NCI-H2107 (cell line): ENCODE measurements at places on chromosomes 6 and 20.
A peak's percentile ranks its signal among the peaks of the same experiment; 100 is the strongest.

GRCh38 chr20:18496042-18496441 is 983 bp downstream of the RBBP9 start:
- no peak for DNase-seq

DNA sequence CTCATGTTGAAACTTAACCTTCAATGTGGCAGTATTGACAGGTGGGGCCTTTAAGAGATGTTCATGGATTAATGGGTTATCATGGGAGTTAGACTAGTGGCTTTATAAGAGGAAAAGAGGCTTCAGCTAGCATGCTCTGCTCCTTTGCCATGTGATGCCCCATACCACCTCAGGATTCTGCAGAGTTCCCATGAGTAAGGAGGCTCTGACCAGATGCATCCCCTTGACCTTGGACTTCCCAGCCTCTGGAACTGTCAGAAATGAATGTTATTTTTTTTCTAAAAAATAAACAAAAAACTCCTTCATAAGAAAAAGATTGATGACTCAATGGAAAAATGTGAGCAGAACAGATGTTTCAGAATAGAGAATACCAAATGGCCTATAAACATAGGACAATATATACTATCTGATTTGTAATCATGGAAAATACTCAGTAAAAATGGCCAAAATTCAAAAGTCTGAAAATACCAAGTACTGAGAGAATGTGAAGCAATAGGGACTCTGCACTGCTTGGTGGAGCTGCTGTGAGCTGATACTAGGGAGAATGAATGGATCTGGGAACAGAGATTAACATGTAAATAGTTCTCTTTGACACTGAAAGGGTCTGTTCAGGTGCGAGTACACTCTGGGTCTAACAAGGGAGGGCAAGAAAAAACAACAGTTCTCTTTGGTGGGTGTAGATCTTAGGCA is 7.4 kb upstream of the TRIM39 start:
- no peak for DNase-seq

DNA sequence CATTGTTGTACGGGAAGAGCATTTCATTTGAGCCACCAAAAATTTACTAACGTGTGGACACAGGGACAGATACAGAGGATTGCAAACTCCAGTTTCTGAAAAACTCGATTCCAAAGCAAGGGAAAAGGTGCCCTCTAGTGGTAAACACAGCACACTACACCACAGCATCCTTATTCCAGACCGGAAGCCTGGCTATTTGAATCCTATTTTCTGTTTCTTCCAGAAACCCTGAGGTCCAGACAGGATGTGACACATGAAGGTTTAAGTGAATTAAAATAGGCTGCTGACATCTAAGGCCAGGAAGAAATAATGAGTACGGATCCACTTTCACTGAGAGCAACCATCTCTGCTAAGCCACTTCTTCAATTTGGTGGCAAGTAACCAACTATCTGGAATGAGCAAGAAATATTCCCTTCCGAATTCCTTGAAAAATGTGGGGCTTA is 31.8 kb upstream of the GMPR start:
- DNase-seq: peak; percentile 31

DNA sequence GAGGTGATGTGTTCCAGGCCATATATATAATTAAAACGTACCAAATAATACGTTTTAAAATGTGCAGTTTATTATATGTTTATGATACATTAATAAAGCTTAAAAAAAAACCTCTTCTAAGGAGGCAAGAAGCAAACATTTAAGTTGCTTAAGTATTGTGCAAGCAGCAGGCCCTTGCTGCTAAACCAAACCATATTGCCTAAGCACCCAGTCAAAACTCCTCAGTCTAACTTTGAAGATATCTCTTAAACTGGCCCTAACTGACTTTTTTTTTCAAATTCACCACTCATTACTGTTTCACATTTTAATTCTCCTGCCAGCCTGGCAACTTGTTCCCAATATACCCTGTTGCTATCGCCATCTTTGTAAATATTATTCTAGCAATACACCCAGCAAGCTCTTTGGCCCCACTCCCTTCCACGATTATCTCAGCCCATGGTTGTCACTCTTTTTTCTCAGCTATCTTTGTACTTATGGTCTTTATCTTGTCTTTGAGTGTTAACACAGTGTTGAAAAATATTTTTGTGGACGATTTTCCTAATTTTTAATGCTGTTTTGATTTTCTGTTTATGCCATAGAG is 60.9 kb downstream of the C6orf58 start:
- DNase-seq: no peak

DNA sequence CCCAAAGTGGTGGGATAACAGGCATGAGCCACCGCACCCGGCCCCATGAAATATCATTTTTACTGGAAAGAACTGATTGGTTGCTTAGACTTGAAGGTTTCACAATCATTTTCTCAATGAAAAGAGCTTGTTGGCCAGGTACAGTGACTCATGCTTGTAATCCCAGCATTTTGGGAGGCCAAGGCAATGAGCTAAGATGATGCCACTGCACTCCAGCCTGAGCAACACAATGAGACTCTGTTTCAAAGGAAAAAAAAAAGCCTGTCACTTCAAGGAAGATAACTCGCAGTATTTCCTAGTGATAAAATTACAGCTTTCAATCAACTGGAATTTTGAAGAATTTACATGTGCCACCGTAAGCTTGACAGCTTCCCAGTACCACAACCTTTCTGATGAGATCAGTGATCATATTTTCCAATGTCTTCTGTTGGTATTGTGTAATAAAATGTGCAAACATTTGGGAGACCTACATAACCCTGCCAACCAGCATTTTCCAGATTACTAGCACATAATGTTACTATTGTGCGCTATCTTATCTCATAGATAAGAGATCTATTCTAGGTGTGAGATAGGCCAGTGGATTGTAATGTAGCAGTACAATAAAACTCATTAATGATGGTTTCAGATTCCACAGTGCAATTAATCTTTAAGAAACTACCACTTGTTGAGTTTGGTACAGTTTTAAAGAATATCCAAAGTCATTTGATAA is 7.2 kb downstream of the PNLDC1 start:
- no peak for DNase-seq

DNA sequence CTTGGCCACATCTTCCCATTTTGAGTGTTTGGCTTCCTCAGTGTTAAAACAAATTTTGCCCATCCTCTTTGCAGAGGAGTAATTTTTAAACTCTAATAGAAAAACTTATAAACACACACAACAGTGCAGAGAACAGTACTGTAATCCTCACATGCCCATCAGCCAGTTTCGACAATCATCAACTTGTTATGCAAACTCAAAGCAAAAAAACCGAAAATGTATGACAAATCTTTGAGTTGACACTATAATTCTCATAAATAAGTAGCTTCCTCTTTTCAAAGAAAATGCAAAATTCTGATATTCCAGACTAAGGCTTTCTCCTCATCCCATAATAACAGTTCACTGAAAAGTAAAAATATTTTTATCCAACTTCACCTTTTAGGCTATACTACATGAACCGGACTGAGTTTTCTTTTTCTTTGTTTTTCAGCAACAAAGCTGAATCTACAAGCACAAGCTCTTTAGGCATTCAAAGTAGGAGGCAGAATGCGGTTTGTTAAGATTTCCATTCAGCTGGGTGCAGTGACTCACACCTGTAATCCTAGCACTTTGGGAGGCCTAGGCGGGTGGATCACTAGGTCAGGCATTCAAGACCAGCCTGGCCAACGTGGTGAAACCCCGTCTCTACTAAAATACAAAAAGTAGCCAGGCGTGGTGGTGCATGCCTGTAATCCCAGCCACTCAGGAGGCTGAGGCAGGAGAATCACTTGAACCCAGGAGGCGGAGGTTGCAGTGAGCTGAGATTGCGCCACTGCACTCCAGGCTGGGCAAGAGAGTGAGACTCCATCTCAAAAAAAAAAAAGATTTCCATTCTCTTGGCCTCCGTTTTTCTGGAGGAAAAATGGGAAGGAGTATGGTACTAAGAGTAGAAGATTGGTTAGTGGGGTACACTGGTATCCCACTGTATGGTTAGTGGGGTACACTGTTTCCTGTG is 74.8 kb downstream of the GCNT2 start:
- no peak for DNase-seq

GRCh38 chr6:45467853-45468252 is 90.1 kb upstream of the SUPT3H start:
- no peak for DNase-seq

- DNase-seq: no peak
Measured at GRCh38 chr6:52649536-52650160, 21.3 kb upstream of the TMEM14A start.

DNA sequence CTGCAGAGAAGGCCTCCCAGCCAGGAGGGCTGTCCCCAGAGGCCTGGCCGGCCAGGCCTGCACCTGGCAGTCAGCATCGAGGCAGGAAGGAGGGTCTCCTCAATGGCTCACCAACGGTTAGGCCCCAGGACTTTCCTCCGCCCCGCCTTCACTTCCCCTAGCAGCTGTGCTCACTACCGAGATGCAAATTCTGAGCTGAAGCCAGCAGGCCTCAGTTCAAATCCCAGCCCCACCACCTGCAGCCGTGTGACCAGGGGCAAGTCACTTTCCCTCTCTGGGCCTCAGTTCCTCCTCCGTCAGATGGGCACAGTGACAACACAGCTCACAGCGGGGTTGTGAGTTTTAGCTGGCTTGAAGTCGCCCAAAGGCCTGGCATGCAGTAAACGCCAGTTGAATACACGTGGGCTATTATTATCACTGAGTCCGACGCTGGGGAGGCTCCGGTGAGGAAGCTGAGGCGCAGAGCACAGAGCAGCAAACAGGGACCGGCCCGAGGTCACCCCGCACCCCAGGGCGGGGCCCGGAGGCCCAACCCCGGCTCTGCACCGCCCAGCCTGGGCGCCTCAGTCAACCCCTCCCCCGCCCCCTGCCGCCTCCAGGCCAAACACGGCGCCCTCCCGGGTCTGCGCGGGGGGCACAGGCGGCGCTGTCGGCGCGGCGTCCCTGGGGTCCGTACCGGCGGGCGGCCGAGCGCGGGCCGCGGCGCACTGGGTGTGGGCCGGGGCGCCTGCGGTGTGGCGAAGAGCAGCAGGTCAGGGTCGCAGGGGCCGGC is 671 bp downstream of the E2F1 start:
- DNase-seq: no peak

DNA sequence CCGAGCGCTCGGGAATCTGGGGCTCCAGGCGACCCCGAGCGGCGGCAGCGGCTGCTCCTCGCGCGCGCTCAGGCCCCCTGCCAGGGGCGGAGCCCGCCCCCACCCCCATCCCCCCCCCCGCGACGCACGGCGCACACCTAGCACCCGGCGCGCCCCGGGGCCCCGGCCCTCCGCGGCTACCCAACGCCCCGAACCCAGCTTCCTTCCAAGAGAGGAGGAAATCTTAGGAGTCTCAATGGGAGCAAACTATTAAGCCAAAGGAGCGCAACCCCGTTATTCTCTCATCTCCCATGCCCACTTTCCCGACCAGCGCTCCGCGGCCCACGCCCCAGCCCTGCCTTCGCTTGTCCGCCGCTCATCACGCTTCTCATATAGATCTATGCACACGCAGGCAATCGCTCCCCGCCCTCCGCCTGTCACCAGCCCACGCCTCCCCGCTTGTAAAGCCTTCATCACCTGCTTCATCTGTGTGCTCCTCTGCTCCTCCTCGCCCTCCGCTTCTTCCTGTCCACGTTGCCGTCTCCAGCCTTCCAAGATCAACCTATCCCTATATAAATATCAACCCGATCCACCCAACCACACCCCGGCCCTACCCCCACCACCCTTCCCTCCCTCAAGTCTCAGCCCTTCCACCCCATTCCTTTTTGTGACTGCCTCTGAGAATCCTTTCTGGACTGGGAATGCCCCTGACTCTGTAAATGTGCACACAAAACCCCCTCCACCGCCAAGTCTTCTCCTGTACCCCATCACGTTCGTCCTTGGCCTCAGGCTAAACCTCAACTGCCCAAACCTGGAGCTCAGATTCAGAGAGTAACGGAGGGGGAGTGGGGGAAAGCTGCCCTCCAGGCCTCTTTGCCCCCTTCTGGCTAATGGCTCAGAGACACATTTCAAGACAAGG is at the start of gene DLK2:
DLK2 (minus strand) TSS at position 18 of the 898 bp plus-strand sequence. CDS start 723 bp downstream, outside the sequence.
- DNase-seq: no peak

DNA sequence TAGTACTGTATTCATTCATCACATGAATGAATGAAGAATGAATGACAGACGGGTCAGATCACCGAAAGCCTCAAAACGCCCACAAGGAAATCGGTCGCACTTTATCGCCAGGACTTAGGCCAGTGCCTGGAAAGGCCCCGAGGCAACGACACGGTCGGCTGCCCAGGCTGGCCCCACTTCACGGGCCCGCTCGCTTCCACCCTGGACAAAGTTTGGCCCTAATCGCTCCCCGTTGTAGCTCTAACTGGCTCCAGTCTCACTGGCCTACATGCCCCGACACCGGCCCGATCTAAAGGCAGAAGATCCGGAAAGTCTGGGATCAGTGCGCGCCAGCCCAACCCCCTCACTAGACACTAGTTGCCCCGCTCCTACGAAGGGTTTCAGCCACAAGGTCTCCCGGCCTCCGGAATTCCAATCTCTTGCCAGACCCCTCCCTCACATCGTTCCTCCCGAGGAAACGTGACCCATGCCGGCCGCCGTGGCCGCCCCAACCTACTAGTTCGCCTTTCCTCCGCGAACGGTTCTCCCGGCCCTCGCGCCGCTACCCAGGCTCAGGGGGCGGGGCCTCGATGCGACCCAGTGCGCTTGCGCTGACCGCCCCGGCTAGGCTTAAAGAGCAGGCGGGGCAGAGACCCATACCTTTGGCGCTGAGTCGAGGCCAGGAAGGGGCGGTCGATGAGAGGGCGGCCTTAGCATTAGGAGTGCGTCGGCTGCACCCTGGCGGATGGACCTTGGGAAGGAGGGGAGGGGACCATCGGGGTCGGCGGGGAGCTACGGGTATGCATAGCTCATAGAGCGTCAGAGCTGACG is at the start of the genes GSS and MYH7B:
GSS (minus strand) TSS at position 576 of the 810 bp plus-strand sequence. CDS start 3,954 bp downstream, outside the sequence.
MYH7B (plus strand) TSS at position 638 of the 810 bp plus-strand sequence. CDS start 22,138 bp downstream, outside the sequence.
- peak; percentile 60 for DNase-seq

DNA sequence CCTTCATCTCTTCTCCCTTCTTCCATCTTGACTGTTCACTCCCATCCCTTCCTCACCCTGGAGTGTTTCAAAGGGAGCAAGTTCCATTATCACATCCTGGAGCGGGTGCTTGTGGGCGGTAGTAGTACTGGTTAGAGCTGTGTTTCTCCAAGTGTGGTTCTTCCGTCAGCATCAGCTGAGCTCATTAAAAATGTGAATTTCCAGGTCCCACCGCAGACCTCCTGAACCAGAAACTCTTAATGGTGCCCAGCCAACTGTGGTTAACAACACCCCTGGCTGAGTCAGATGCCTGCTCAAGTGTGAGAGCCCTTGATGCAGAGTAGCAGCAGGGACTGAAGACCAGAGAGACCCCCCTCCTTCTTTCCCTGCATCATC is 24.4 kb downstream of the ANGPT4 start:
- DNase-seq: no peak

DNA sequence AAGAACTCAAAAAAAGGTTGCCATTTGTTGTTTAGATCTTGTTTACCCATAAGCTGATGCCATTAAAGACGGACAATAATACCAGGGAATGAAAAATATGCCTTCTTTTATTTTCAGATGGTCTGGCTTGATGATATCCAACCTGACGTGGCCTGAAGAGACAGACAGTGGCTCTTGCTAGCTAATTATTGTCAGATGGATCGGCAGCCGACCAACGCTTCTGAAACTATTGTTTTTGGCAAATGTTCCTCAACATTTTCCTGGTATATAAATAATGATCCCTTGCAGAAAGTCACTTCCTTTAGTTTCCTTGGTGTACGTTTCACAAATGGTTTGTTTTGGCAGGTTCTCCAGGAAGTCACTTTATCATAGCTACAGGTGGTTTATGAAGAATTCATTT is 290.9 kb upstream of the TSHZ2 start:
- no peak for DNase-seq
